ENCODE measurements at places on chromosomes 13 and 19.
A peak's percentile ranks its signal among the peaks of the same experiment; 100 is the strongest.

DNA sequence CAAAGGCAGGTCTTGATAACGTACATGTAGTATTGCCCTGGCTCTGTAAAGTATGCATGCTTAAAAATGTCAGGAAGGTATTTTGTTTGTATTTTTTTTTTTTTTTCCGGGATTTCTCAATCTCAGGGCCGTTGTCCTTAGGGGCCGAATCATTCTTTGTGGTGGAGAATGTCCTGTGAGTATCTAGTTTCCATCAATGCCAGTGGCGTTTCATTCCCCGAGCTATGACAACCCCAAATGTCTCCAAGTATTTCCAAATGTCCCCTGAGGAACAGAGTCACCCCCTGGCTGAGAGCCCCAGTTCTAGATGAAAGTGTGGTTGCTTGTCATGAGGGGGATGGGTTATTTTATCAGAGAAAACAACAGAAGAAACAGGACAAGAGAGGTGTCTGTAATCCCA lies 68.7 kb downstream of the ACSBG2 start:
- DNase-seq = peak; percentile 20

- DNase-seq = no peak
Measured at GRCh38 chr19:9039728-9040127, 29.5 kb upstream of the MUC16 start.

DNA sequence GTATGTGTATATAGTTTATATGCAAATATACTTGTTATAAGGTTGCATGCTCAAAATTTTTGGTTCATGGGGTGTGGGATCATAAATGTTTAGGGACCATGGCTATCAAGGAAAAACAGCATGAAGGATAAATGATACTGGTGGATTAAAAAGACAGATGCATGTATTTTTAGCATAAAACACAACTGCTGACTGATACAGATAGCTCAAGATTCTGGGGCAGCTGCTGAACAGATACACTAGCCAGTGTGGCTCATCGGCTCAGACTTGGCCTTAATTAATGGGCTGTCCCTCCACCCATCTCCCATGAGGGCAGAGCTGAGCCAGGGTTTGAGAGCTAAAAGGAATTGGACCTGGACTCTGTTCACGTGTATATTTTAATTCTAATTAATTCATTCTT lies 11.4 kb downstream of the ALOX5AP start:
- no peak for DNase-seq

GRCh38 chr19:38204728-38205127 lies 19.3 kb downstream of the DPF1 start:
- no peak for DNase-seq

- no peak for DNase-seq
Measured at GRCh38 chr13:57824121-57824520, 192.6 kb downstream of the PCDH17 start.

DNA sequence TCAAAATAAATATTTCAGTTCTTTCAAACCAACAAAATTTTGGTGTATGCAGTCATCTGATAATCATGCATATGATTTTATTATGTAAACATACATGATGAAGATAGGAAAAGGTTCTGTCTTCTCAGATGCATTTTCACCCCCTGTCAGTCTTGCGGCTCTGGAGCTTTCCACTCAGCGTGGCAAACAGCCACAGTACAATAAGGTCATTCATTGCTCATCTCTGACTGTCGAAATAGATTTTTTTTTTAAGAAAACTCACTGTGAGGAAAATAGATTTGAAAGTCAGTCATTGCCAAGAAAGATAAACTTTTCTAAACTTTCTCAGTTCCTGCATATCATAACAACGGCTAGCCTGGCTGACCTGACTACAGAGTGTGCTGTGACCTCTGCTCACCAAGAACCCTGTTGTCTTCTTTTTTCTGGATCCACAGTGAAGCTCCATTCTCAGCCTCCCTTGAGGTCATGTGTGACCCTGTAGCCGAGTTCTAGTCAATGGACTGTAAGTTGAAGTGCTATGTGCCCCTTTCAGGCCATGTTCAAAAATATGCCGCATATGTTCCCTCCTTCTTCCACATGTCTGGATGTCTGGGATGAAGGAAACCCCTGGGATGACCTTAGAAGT lies 519.6 kb downstream of the KLF5 start:
- no peak for DNase-seq

DNA sequence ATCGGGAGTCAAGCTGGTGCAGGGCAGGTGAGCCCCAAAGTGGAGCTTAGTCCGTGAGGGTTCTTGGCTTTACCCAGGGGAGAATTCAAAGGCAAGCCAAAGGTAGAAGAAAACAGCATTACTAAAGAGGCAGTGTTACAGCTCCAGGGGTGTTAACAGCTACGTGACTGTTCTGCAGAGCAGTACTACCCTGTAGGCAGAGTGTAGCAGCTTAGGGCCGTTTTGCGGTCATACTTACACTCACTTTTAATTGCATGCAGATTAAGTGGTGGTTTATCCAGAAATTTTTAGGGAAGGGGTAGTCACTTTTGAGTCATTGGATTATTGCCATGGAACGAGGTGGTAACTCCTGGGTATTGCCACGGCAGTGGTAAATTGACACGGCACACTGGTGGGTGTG lies 482.2 kb downstream of the SLITRK5 start:
- no peak for DNase-seq

DNA sequence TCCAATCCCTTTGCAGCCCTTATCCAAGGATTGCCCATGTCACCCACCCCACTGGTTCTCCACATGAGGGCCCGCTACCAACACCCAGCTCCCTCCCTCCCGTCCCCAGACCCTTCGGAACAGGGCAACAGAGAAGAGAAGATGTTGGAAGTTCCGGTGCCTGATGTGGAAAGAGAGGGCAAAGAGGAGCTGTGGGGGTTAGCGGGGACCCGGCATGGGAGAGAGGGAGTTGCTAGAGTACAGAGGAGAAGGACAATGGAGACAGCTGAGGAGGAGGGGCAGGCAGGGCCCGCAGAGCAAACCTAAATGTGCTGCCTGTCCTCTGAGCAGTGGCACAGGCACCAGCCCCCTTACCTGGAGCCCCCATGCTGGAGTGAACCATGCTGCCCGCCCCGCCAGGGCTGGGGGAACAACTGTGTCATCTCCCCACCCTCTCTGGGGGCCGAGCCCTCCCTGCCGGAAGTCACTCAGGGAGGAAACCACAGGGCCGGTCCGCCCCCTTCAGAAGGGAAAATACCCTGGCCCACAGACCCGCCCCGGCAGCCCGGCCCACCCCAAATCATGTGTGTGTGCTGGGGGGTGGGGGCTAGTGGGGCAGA lies at the start of gene POU2F2:
Gene POU2F2, minus strand, starts transcription at position 417 of the 599 bp plus-strand sequence. Its CDS starts 35 bp downstream, at position 382.
- DNase-seq = peak; percentile 34

GRCh38 chr19:1181606-1182005 lies 7.5 kb upstream of the SBNO2 start:
- DNase-seq = no peak

DNA sequence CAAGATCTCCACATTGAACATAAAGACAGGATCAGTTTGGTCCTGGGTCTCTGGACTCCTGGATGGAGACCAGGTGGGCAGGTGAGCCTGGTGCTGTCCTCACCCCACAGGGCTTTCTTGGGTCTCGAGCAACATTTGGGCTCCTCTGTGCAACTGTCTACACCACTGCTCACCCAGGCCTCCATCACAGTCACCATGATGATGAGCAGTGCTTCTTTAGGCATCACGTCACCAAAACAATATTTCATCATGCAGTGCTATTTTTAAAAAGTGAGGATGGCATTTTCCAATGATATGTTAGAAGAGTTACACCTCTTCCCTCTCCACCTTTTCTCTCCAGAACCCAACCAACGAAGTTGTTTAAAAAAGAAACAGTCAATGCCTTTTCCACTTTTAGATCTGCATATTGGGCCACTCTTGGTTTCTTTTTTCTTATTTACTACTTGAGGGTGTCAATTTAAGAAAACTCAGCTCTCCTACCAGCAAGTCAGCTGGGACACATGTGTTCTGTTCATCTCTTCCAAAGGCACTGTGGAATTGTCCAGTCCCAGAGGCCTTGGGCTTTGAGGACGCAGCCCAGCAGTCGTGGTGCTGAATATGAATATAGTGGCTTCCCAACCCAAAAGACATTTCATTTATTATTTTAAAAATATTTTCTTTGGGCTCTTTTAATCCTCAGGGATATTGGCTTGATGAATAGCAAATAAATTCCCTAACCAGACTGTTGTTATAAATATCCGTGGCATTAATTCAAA lies 405.7 kb downstream of the KCNRG start:
- peak; percentile 26 for DNase-seq

DNA sequence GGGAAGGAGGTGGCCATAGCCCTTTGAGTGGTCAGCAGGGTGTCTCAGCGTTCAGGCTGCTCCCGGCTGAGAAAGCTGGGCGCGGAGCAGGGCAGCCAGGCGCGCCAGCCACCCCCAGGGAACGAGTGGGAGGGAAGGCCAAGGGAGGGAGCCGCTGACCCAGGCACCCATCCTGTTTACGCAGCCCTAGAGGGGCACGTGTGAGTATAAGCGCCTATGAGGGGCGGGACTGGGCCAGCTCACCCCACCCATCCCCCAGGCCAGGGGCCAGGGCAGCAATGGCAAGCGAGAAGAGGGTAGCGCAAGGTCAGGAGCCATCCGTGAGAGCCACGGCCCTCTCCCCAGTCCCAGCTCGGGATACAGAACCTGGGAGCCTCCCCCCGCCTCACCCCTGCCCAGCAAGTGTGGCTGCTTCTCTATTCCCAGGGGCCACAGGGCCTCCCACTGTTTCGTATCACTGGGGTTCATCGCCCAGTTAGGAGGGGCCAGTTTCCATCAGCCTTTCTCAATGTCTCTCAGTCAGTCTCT lies 897 bp upstream of the DMKN start:
- peak; percentile 16 for DNase-seq

Measured in fibroblast of skin of right quadriceps (primary cell).